ENCODE measurements at places on chromosomes 6 and 20. TPM values are rescaled to one million over a fixed set of nuclear protein-coding genes. Genes with fewer than 3 reads are reported as not detected.

MYB gene
- not detected for total RNA-seq

SLC32A1 gene
- not detected for total RNA-seq

ZNF334 gene
- 0.54 TPM for total RNA-seq

RAET1E gene
- 0.80 TPM for total RNA-seq

NOL4L gene
- total RNA-seq: 21.6 TPM

ANKRD66 gene
- not detected for total RNA-seq

RHAG gene
- total RNA-seq: not detected

BPIFB1 gene
- not detected for total RNA-seq

GRIK2 gene
- total RNA-seq: not detected

MTCH1 gene
- total RNA-seq: 266 TPM

LATS1 gene
- 11.0 TPM for total RNA-seq

RIMS1 gene
- 0.13 TPM for total RNA-seq

TRIM40 gene
- not detected for total RNA-seq

CENPW gene
- total RNA-seq: 28.8 TPM

BPIFB2 gene
- not detected for total RNA-seq

TRIM15 gene
- not detected for total RNA-seq

ZFP57 gene
- total RNA-seq: not detected

FKBP1C gene
- 0.34 TPM for total RNA-seq

REM1 gene
- total RNA-seq: not detected

SOX4 gene
- 46.5 TPM for total RNA-seq

EDN3 gene
- total RNA-seq: not detected

OPRL1 gene
- total RNA-seq: 0.54 TPM

RRAGD gene
- total RNA-seq: 3.1 TPM

SNAP25 gene
- total RNA-seq: 0.73 TPM

SLC13A3 gene
- not detected for total RNA-seq
